ENCODE measurements at places on chromosomes 7 and 10. TPM values are rescaled to one million over a fixed set of nuclear protein-coding genes. Genes with fewer than 3 reads are reported as not detected.

The TAS2R41 gene
- total RNA-seq = 0.50 TPM

DNA sequence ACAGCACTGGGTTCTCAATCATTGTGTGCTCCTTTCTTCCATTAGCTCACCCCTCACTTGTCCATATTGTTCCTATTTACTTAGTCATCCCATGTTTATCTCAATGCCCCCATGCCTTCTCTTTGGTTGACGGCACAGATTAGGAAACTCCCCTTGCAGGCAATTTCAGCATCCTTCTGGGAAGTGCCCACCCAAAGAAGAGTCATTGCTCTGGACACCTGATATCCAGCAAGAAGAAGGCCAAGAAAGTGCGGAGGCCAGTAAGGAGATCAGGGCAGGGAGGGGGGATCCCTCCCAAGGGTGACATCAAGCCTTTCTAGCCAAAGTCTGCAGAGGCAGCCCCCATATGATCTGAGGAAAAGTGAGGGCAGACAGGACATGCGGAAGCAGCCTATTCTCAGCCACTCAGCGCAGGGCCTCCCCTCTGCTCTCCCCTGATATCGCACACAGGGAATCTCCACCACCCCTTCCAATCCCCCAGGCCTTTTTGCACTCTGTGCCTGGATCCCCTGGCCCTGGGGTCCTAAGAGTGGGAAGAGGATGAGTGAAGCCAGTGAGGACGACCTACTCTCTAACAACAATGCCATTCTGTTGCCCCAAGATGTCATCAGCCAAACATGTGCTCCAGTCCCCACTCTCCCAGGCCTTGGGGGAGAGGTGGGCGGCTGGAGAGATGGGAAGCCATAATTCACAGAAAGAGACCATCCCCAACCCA lies 1.8 kb downstream of the TRPV6 start:
- H3K27ac ChIP-seq = no peak overlapping the region
- no peaks in the 10 kb centered on the region for H3K36me3 ChIP-seq
- no peaks in the 10 kb centered on the region for H3K27me3 ChIP-seq
- no peak for DNase-seq
- no peaks in the 10 kb centered on the region for H3K4me1 ChIP-seq

DNA sequence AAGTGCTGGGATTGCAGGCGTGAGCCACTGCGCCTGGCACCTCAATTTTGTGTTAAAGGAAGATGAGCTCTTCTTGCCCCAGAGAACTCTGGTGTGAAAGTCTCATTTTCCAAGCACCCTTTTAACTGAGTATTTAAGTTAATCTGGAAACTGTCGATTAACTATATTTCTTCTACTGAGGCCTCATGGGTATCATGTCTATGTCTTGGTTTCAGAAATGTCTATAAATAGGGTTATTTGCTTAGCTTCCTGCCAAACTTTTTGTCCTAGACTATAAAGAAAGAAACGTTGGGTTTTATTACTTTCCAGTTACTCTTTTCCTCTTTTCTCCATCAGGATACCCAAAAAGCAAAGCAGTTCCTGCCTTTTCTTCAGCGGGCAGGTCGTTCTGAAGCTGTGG lies 102.4 kb downstream of the LRRC4 start:
- DNase-seq = no peak
- peaks cover 4% of the 10 kb centered on the region for H3K4me1 ChIP-seq
- no peaks in the 10 kb centered on the region for H3K27me3 ChIP-seq
- H3K36me3 ChIP-seq = no peaks in the 10 kb centered on the region
- no peak overlapping the region for H3K4me3 ChIP-seq

The ZNF467 gene
- total RNA-seq = 12.3 TPM

The ZNF248 gene
- 17.5 TPM for total RNA-seq

The NPC1L1 gene
- 0.11 TPM for total RNA-seq

- H3K36me3 ChIP-seq = no peaks in the 10 kb centered on the region
- H3K4me3 ChIP-seq = no peak overlapping the region
- H3K27ac ChIP-seq = no peak overlapping the region
- DNase-seq = no peak
- no peaks in the 10 kb centered on the region for H3K27me3 ChIP-seq
These were observed 172.3 kb downstream of the AKR1D1 start for GRCh38 chr7:138248609-138249008.

The HOXA4 gene
- 0.83 TPM for total RNA-seq

The LMTK2 gene
- 17.1 TPM for total RNA-seq

DNA sequence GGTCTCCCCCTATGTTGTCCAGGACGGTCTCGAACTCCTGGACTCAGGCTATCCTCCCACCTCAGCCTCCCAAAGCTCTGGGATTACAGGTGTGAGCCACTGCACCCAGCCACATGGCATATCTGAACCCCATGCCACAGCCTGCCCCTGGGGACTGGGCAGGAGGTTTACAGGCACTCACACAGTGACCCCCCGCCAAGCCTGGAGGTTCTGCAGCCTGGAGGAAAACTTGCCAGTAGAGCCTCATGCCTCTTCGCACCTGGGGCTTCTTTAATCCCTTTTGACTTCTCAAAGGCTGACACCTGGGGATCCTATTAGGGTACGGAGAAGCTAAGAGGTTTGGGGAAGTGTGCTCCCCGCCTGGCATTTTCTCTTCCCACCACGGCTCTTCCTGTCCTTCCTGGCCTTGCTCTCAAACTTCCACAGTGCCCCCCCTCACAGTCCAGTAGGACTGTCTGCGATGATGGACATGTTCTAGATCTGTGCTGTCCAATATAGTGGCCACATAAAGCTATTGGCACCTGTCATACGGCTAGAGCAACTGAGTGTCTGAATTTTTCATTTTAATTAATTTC lies 11.4 kb upstream of the KCP start:
- H3K36me3 ChIP-seq = no peaks in the 10 kb centered on the region
- H3K27me3 ChIP-seq = no peaks in the 10 kb centered on the region
- no peak overlapping the region for H3K27ac ChIP-seq
- no peak for DNase-seq
- no peaks in the 10 kb centered on the region for H3K4me1 ChIP-seq

The FKBP6 gene
- total RNA-seq = not detected

DNA sequence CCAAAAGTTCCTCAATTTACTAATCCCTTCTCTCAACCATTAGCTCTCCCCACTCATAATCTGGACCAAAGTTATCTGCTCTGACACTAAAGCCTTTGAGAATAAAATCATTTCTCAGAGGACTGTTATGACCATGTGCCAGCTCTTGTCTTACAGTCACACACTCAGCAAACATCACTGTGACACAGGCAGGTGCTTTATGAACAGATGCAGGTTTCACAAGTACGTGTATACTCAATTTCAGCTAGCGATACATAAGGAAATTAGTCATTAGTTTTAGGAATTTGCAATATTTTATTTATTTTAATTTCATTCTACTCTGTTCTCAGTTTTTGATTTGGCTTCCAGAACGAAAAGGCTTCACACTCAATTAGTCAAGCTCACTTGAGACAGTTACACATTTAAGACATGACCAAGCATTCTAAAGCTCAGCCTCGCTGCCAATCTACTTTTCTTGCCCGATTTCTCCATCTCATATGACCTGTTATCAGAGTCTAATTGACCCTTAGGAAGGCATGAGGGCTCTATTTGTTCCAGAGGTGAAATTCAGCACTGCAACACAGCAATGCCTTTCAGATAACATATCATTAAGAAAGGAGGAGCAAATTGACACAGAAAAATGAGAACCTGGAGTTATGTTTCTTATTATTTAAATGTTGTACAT lies 76.8 kb downstream of the TFEC start:
- no peaks in the 10 kb centered on the region for H3K4me1 ChIP-seq
- no peak overlapping the region for H3K27ac ChIP-seq
- no peak for DNase-seq
- no peak overlapping the region for H3K4me3 ChIP-seq
- H3K36me3 ChIP-seq = no peaks in the 10 kb centered on the region
- no peaks in the 10 kb centered on the region for H3K27me3 ChIP-seq

DNA sequence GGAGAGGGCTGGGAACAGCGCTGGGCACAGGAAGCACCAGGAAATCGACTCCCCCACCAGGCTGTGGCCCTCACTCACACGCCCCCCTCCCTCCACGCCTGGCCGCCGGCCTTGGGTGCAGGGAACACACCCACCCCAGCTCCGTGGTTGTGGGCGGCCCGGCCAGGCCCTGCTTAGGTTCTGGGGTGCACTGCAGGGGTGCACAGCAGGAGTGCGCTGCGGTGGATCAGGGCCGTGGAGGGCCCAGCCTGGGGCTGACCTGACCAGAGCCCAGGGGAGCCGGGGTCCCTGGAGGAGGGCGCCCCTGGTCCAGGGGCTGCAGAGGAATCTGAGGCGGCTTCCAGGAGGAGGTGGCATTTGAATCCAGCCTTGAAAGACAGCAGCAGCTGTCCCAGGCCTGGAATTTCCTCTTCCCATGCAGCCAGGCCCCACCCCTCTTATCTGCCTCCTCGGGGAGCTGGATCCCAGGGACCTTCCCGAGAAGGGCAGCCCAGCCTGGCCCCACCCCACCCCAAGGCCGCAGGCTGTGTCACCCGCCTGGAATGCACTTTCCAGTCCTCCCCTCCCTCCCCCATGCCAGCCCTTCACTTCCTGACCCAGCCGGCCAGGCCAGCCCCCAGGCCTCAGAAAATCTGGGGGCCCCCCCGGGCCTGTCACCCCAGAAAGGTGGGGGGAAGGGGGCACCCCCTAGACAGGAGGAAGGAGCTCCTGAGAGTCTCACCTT lies 18.4 kb upstream of the PDGFA start:
- no peak overlapping the region for H3K4me3 ChIP-seq
- H3K4me1 ChIP-seq = peaks cover 2% of the 10 kb centered on the region
- H3K36me3 ChIP-seq = no peaks in the 10 kb centered on the region
- no peak for DNase-seq
- H3K27me3 ChIP-seq = no peaks in the 10 kb centered on the region

GRCh38 chr10:87092376-87092860 lies 2.2 kb downstream of the GLUD1 start:
- no peak for DNase-seq
- H3K4me3 ChIP-seq = peak overlapping the region; percentile 83
- H3K27ac ChIP-seq = no peak overlapping the region
- no peaks in the 10 kb centered on the region for H3K27me3 ChIP-seq
- peaks cover 7% of the 10 kb centered on the region for H3K4me1 ChIP-seq

The ANLN gene
- total RNA-seq = 4.6 TPM

DNA sequence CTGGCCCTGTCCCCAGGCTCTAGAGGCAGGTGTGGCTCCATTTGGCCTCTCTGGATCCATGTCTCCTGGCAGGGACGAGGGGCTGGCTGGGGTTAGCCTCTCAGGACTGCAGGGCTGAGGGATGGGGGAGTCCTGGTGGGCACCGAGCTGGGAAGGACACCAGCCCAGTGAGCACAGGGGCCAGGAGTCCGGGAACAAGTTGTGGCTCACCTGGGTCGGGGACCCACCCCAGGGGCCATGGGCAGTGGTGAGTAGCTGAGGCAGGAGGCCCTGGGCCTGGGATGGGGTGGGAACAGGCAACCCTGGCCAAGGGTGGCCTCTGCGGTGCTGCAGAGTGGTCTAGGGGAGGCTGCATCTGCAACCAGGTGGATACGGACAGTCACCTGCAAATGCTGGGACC lies 24.1 kb downstream of the ANTXRL start:
- DNase-seq = no peak
- no peaks in the 10 kb centered on the region for H3K4me1 ChIP-seq
- H3K4me3 ChIP-seq = no peak overlapping the region
- no peaks in the 10 kb centered on the region for H3K27me3 ChIP-seq

DNA sequence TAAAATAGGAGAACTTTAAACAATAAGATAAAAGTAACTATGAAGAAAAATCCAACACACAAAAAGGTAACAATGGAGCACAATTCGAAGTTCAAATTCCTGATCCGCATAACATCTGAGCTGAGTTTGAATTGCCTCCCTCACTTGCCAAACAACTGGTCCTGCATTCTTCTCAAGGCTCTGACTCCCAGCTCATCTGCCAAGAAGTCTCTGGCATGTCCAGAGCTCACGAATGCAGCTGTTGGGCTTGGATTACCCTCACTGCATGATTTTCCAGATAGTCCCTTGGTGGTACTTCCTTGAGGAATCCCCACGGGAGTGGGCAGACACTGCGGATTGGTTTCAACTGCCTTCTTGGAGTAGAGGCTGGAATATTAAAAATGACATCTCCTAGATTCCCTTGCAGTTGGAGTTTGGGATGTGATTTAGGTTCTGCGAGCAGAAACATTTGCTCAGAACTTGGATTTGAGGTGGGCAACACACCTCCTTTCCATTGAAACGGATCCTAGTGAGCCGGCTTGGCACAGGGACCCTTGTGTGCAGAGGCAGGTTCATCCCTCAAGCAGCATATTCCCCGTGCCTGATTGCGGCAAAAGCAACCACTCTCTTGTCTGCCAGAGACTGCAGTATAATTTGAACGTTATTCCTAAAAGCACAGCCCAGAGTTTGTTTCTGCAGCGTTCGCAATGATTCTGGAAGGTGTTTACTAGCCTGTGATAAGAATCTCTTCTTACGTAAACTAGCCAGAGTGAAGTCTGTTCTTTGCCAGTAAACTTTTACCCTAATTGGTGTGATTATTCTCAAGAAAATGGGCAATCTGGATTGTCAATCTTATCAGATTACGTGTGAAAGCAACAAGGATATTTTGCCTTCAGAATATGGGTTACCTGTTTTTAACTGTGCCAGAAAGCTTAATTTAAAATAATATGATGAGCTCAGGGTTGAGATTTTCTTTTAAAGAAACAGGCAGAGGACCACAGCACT lies 23.4 kb upstream of the PRKCQ start:
- no peak for DNase-seq
- H3K27ac ChIP-seq = no peak overlapping the region
- H3K27me3 ChIP-seq = no peaks in the 10 kb centered on the region
- H3K36me3 ChIP-seq = no peaks in the 10 kb centered on the region
- no peaks in the 10 kb centered on the region for H3K4me1 ChIP-seq

- no peaks in the 10 kb centered on the region for H3K27me3 ChIP-seq
- no peaks in the 10 kb centered on the region for H3K36me3 ChIP-seq
- no peak for DNase-seq
These were observed 12.8 kb downstream of the CREB3L2 start for GRCh38 chr7:137989094-137989493.
